ENCODE measurements at places on chromosomes 7 and 10.

DNA sequence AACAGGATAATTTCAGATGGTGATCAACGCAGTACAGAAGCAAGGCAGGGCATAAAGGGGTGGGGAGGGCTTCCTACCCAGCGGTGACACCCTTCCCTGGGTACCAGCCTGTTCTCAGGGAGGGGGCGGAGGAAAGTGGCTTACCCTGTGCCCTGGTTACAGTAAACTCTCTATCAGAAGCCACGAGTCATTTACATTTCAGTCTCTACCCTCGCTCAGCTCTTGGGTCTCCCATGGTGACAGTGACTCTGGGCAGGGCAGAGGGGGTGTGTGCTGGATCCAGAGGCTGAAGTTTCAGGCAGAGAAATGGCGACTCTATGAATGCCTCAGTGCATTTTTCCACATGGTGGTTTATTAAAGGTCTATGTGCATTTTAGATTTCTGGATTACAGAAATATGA is 107.0 kb downstream of the ADARB2 start:
- DNase-seq, result no peak

DNA sequence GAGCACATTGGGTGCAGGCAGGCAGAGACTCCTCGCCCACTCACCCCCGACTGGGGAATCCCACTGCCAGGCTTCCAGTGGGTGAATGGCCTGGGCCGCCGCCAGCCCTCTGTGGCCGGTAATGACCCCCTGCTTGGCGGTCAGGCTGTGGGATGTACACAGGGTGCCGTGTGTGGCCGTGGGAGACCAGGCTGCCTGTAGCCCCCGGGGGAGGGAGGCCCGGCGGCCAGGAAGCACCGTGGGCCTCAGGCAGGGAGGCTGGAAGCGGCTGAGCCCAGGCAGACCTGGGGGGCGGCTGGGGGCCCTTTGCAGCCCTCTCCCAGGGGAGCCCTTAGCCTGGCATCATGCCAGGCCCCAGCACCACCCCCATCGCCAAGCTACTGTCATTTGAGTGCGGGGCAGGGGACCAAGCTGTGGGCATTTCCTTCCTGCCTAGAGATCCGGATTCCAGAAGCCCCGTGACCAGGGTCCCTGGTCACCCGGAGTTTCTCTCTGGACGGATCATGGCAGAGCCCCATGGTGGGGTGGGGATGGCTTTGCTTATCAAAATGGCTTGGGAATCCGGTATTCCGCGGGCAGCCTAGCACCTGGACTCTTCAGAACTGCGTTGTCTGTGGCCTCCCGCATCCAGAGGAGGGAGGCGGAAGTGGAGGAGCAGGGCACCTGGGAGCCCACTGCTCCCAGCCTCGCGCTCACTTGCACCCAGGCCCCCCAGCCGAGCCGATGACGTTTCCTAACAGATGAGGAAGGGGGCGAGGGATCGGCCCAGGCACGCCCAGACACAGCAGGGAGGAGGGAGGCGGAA is 1.1 kb downstream of the TTYH3 start:
- no peak for DNase-seq

GRCh38 chr10:32059472-32059871 is 3.2 kb upstream of the KIF5B start:
- no peak for DNase-seq

DNA sequence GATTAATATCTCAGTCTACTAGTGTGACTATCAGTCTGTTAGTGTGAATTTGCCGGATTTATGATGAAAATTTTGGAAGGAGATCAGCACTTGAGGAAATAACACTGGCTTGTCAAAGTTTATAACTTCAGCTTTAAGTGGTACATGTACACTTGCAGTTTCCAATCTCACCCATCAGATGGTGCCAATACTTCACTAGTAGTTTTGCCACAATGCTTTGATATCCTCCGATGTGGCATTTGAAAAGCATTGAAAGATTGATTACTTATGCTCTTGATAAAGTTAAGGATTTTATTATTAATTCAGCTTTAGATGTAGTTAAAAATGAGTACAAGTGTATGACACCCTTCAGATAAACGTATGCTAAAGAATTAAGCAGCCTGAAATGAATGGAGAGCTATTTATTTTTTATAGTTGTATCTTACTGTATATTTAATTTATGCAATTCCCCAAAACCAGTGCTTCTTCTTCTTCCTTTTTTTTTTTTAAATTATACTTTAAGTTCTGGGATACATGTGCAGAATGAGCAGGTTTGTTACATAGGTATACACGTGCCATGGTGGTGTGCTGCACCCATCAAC is 98.2 kb downstream of the ANLN start:
- DNase-seq, result peak; percentile 56

DNA sequence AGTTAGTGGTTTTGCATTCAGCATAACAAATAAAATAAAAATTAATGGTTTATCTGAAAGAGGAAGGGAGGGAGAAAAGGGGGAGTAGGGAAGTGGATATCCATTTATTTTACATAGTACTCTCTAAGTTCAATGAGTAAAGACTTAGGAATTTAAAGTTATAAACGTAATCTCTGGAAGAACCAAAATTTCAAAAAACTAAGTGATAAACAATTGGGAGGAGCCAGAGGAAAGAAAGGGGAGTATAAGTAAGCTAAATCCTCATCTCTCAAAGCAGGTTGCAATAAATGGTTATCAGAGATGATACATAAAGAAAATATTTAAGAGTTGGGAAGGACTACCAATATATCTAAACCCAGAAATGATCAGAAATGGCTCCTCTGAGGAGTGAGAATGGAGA is 46.4 kb downstream of the ANK3 start:
- DNase-seq, result no peak

DNA sequence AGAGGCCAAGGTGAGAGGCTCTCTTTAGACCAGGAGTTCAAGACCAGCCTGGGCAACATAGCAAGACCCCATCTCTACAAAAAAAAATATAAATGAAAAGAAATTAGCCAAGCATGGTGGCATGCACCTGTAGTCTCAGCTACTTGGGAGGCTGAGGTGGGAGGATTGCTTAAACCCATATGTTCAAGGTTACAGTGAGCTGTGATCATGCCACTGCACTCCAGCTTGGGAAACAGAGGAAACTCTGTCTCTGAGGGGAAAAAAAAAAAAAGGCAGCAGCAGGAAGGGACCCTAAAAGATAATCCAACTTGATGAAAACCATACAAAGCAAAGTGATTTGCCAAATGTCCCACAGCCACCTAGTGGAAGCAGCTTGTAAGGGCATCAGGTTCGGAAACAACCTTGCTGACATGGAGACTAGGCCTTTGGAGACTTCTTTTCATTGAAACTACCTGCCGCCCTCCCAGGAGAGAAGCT is 15.6 kb upstream of the PBLD start:
- DNase-seq, result no peak

DNA sequence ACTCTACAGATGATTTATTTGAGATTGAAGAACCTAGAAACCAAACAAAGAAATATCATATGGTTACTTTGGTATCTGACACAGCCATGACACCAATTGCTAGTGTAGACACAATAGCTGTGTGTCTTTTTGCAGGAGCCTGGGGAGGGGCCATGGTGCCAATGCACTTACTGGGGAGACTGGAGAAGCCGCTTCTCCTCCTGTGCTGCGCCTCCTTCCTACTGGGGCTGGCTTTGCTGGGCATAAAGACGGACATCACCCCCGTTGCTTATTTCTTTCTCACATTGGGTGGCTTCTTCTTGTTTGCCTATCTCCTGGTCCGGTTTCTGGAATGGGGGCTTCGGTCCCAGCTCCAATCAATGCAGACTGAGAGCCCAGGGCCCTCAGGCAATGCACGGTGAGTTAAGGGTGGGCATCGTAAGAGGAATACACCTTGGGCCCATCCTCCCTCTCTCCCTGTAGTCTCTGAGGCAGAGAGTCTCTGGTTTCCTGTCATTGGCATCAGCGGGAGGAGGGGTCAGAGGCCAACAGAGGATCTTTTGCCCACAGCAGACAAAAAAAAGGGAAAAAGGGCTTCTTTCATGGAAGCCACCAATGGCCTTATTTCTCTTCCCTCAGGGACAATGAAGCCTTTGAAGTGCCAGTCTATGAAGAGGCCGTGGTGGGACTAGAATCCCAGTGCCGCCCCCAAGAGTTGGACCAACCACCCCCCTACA is 1.2 kb downstream of the TMEM139 start:
- DNase-seq, result no peak

DNA sequence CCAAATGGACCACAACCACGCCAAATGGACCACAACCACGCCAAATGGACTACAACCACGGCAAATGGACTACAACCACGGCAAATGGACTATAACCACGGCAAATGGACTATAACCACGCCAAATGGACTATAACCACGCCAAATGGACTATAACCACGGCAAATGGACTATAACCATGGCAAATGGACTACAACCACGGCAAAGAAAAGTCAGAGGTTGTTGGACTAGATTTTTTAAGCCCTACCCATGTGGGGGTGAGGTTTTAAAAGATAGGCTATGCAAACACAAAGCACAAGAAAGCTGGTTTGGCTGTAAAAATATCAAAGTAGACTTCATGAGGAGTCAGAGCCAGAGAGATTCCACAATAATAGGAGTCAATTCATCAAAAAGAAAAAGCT is 55.8 kb downstream of the NCAPG2 start:
- DNase-seq, result no peak

- DNase-seq, result no peak
Observed at GRCh38 chr7:36657036-36657660, 67.1 kb downstream of the AOAH start.

DNA sequence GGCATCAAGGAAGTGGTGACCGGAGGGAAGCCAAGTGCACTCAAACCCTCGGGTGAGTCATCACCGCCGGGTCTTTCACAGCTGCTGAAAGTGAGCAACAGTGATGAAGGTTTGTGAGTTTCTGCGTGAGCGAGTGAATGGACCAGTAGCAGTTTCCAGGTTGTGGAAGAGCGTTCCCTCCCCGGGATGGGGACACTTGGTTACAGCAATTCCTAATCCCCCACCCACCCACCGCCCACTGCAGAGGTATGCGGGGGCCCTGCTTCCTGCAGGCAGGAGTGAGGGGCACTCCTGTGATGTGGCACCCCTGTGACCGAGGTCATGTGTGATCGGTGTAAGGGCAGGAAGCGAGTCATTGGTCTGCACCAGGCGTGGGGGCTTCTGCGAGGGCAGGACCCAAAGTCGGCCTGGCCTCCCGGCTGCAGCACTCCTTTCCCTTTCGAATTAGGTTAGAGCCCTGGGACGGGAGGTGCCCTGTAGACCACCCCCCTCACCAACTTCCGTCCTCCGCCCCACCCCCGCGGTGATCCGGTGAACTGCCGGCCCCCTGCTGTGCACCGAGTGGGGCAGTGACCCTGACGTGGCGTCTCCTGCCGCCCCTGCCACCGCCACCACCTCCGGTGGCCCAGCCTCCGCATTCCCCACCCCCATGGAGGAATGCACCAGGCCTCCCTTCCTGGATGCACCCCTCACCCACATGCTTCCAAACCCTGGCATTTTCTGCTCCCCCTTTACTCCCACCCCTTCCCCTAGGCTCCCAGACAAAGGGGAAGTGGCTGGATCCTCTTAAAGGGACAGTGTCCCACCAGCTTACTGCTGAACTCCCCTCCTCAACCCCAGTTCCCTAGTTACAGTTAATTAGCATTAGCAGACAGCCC is 10.9 kb downstream of the LIMK1 start:
- no peak for DNase-seq

DNA sequence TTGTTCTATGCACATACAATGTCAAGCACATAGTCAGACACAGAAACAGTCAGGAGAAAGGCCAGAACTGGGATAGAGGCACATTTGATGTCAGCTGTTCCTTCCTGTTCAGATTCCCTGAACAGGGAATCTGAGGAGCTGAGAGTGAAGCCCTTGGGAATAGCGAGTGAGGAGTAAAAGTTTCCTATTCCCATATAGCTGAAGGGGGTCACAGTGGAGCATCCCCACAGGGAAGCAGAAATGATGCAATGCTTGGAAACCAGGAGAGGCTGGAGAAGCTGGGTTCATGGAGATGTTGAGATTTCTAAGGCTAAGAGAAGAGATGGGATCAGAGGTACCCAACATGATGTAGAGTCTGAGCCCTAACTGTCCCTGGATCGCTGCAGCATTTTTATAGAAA is 11.3 kb upstream of the PRXL2A start:
- no peak for DNase-seq

- no peak for DNase-seq
Observed at GRCh38 chr7:30596721-30597120, 2.0 kb downstream of the GARS1 start.

Data from NCI-H1930 (cell line).